Amniotic stem cell (primary cell): ENCODE measurements at places on chromosomes 16 and 17.

GRCh38 chr17:62739645-62740388 is 68.3 kb downstream of the MARCHF10 start:
- DNase-seq: no peak

DNA sequence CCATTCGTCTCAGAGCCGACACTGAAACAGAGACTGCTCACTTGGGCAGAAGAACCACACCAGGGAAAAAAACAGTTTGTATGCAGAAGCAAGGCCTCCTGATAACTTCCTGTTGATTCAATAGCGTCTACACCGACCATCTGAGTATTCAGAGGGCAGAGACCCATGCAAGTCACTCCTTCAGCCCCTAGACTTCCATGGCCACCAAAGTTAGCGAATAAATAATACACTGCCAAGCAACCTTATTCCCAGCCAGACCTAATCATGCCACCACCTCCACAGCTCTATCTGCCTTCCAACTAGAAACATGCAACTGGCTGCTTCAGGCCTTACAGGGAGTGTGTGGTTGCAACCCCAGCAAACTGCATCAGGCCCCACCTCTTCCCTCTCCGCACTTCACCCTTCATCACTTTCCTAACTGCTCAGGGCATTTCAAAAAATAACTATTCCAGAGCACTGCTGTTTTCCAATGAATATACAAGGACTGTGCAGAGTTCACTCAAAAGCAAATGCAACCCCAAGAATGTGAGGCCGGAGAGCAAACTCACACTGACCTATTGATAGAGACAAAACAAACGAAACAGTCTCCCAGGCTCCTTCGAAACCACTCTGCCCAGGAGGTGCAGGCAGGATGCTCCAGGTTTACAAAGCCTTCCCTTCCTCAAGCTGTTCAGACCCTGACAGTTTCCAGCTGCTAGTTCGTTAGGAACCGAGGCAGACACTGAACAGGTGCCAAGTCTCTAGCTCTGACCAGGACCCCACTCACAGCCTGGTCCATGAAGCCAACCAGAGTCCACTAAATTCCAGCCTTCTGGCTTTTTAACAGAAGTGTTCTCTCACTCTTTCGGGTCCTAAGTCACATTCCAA is 3.6 kb downstream of the USP7 start:
- DNase-seq: no peak

GRCh38 chr17:17445296-17445924 is 31.4 kb upstream of the MED9 start:
- DNase-seq: no peak

DNA sequence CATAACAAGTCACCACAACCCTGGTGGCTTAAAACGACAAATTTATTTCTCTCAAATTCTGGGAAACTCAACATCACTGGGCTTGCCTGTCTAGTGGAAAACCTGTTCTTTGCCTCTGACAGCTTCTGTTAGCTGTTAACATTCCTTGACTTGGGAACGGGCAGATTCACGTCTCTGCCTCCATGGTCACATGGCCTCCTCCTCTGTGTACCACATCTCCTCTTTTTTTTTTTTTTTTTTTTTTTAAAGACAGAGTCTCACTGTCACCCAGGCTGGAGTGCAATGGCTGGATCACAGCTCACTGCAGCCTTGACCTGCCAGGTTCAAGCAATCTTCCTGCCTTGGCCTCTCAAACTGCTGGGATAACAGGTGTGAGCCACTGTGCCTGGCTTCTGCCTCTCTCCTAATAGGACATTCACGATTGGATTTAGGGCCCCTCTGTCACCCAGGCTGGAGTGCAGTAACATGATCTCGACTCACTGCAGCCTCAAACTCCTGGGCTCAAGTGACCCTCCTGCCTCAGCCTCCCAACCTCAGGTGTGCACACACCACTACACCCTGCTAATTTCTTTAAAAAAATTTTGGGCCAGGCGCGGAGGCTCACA is 11.7 kb upstream of the LLGL1 start:
- DNase-seq: no peak

GRCh38 chr17:7004398-7005253 is 7.8 kb upstream of the RNASEK start:
- DNase-seq: peak; percentile 20

GRCh38 chr16:79307214-79307613 is 293.3 kb downstream of the MAF start:
- DNase-seq: no peak

- no peak for DNase-seq
These were observed 6.0 kb downstream of the CPSF4L start for GRCh38 chr17:73255671-73256181.

- DNase-seq: no peak
These were observed at the start of gene TAC4 for GRCh38 chr17:49848019-49848473. TSS of gene TAC4 (minus strand) at chr17:49848069. CDS start at chr17:49848017, 52 bp downstream.

GRCh38 chr17:53426505-53426904 is 396.2 kb upstream of the KIF2B start:
- DNase-seq: no peak

- no peak for DNase-seq
These were observed 163.7 kb downstream of the MAF start for GRCh38 chr16:79436885-79437284.

- DNase-seq: no peak
These were observed 8.8 kb downstream of the DCTPP1 start for GRCh38 chr16:30421010-30421409.

DNA sequence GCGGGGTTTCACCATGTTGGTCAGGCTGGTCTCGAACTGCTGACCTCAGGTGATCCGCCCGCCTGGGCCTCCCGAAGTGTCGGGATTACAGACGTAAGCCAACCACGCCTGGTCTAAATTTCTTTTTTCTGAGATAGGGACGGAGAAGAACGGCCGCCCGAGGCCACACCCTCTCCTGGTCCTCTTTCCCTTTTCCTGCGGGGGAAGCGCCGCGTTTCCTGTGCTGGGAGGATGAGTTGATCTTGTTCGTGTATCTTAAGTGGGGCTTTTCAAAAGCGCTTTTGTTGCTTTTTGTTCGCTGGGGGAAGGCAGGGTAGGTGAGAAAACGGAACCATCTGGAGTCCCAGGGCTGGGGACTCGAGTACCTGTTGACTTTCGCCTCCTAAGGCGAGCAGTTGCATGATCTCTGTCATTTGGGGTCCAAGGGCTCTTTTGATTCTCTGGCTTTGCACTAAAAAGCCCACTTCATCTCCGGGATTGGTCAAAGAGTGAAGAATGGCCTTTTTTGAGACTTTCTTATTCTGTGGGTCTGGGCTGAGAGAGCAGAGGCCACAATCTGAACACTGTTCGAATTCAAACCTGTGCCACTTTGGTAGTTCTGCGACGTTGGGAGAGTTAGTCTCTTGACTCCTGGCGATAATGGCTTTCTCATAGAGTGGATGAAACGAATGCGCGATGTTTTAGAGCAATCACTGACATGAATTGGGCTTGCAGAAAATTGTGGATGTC is 1.3 kb downstream of the FUS start:
- no peak for DNase-seq

DNA sequence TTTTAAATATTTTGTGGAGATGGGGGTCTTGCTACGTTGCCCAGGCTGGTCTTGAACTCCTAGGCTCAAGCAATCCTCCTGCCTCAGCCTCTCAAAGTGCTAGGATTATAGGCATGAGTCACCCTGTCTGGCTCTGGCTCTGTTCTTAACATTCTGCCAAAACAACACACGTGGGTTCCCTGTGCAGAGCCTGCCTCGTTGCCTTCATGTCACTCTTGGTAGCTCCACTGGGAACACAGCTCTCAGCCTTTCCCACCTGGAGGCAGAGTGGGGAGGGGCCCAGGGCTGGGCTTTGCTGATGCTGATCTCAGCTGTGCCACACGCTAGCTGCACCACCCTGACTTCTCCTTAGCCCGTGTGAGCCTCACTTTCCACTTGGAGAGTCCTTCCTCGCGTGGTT is 19.3 kb downstream of the CRISPLD2 start:
- no peak for DNase-seq

- no peak for DNase-seq
These were observed 9.9 kb downstream of the CCDC102A start for GRCh38 chr16:57526498-57526897.

GRCh38 chr17:3643889-3644349 is 7.4 kb downstream of the CTNS start:
- no peak for DNase-seq

- DNase-seq: no peak
These were observed 104.0 kb downstream of the MRM1 start for GRCh38 chr17:36705283-36705795.

DNA sequence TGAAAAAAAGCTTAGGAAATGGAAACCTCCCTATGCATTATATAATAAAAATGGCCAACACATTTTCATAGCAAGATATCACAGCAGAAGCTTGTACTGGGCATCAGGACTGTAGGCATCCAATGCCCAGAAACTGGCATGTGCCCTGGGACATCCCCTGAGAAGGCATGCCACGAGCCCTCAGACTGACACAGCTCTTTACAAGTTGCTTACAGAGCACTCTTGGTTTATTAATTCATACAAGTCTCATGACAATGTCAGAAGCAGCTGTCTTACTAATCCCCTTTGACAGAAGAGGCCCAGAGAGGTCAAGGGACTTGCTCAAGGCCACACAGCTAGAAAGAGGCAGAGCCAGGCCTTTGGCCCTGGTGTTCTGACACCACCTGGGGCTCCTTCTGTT is 5.6 kb upstream of the CCL2 start:
- DNase-seq: no peak

- DNase-seq: no peak
These were observed 1.3 kb upstream of the MRTFB start for GRCh38 chr16:14069818-14070217.

DNA sequence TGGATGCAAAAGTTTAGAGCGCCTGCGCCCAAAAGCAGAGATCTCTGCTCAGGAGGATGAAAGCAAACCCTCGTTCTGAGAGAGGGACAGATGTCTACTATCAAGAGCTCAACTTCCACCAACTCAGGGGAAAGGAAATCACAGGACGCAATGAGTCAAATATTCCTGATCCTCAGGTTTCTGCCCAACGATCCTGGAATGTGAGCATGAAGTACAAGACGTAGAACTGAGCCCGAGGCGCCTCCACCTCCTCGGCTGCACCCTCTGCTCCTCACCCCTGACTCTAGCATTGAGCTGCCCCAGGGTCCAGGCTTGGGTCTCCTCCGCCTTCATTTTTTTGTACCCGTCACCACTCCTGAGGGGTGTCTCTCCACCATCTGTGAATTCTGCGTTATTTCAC is 15.4 kb downstream of the IFT140 start:
- no peak for DNase-seq

DNA sequence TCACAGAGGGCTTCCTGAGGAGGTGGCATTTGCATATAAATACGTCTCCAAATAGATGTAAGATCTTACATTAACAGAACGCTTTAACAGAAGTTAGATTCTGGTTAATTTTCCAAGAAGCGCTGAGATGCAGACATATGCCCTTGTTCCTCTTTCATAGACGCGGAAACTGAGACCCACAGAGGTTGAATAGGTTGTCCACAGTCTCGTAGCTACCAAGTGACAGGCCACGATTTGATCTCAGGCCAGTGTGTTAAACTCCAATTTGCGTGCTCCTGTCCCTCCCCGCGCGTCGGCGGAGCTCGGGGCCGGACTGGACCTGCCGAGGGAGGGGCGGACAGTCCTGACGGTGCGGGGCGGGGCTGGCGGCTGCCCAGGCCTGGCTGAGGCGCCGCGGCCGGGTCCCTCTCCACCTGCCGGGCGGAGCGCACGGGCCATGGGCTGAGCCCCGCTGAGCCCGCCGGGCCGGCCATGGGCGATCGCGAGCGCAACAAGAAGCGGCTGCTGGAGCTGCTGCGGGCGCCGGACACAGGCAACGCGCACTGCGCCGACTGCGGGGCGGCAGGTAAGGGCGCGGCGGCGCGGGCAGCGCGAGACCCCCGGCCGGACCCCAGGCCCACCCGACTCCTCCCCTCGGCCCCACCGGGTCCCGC is at the start of gene ADAP2:
TSS of gene ADAP2 (plus strand) at position 402 of the 653 bp plus-strand sequence. CDS start at position 472, 70 bp downstream.
- no peak for DNase-seq

GRCh38 chr16:27922433-27922832 is 141.1 kb downstream of the GSG1L start:
- no peak for DNase-seq

- no peak for DNase-seq
These were observed 42.8 kb downstream of the TNFRSF13B start for GRCh38 chr17:16929035-16929680.

DNA sequence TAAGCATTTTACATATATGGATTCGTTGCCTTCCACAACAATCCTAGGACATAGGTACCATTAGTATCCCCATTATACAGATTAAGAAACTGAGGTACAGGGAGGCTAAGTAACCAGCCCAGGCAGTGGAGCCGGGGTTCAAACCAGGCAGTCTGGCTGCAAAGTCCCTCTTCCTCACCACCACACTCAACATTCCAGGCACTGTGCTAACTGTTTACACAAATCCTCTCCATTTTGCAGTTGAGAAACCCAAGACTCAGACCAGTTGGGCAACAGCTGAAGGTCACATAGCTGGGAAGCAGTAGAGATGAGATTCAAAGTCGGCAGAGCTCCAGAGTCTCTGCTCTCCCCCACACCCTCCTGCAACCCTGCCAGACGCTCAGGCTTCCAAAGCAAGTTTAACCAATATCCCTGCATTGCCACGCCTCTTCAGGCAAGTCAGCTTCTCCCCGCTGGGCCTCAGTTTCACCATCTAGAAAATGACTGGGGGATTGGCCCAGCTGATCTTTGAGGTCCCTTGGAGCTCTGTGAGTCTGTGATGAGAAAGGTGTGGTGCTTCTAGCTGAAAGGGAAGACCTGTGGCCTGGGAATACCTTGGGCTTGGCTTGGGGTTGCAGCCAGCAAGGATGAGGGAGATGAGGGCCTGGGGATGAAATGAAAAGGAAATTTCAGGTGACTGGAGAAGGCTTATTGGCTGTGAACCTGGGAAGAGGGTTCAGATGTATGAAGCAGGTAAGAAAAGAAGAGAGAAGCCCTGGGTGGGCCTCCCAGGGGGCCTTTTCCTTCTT is 14.0 kb downstream of the CCR7 start:
- DNase-seq: peak; percentile 93

DNA sequence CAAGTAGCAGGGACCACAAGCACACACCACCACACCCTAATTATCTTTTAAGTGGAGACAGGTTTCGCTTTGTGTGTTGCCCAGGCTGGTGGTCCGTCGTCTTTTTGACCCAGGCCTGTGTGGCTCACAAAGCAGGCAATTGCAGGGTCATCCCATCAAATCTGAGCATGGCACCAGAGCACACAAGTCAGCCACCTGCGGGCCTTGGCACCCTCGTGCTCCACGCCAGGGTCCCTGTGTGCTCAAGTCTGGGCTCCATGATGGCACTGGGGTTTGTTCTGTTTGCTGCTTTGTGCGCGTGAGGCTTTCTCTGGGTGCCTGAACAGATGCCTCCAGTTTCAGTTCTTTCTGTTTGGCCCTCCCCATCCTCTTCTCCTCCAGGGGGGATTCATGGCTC is 2.4 kb upstream of the CAPN15 start:
- no peak for DNase-seq

- DNase-seq: peak; percentile 13
These were observed 825 bp downstream of the METTL9 start for GRCh38 chr16:21600031-21600773.
